ENCODE measurements at places on chromosomes 5 and 9. TPM values are rescaled to one million over a fixed set of nuclear protein-coding genes. Genes with fewer than 3 reads are reported as not detected.

SCGB3A1 gene
- polyA plus RNA-seq, result 2.9 TPM

ROPN1L gene
- 4.5 TPM for polyA plus RNA-seq

CARD9 gene
- 1.1 TPM for polyA plus RNA-seq

IFT74 gene
- polyA plus RNA-seq, result 33.4 TPM

AQP7 gene
- polyA plus RNA-seq, result 2.9 TPM

SLC6A19 gene
- polyA plus RNA-seq, result 0.24 TPM

SLC36A3 gene
- not detected for polyA plus RNA-seq

PCDHGA12 gene
- 2.0 TPM for polyA plus RNA-seq

DNA sequence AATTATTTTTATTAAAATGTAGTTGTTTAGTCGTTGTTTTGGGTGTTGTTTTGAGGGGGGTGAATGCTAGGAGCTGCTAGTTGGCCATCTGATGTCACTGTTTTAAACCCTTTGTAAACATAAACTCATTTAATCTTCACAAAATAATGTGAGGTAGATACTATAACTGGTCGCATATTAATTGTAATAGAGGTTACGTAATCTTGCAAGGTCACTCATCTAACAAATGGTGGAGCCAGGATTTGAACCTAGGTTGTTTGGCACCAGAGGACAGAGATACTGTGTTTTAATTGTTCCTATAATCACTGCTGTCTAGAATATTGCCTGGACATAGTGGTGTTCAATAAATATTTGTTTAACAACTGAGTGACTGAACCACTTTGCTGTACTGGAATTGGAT is 54.4 kb downstream of the LRRTM2 start:
- no peaks in the 10 kb centered on the region for H3K36me3 ChIP-seq
- no peak overlapping the region for H3K27ac ChIP-seq
- no peak overlapping the region for H3K4me3 ChIP-seq
- no peaks in the 10 kb centered on the region for H3K4me1 ChIP-seq
- no peak for DNase-seq

DNA sequence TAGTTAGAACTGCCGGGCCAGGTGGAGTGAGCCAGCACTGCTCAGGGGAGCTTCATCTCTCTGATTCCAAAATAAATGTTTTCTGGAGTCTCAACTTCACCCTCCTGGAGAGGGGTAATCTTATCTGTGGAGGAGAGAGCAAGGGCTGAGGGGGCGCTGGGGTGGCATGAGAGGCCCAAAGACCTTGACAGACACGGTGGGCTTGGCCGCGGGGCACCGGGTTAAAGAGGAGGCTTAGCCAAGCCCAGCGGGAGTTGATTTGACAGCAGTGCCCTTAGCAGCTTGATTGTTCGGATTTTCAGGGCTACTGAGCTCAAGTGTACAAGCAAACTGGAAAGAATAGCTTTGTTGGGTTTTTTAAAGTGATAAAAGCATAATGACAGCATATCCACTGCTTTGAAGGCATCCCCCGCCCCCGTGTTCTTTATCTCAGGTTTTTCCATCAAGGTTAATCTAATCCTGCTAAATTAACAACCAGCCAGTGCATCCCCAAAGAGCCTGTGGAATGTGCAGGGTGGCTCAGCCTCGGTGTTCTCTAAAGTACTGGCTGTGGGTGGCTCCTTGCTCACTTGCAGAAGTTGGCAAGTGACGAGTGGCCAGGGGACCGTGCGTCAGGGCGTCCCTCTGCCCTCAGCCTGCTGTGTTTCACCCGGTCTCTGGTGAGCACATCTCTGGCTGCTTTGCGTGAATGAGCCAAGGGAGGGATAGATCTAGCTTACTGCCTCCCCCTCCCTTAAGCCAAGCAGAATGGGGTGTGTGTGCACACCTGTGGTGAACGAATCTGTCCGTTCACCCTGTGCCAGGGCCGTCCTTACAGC is 5.5 kb downstream of the QRFP start:
- H3K27ac ChIP-seq, result no peak overlapping the region
- no peak overlapping the region for H3K4me3 ChIP-seq
- H3K4me1 ChIP-seq, result peaks cover 6% of the 10 kb centered on the region
- no peaks in the 10 kb centered on the region for H3K27me3 ChIP-seq
- H3K36me3 ChIP-seq, result no peaks in the 10 kb centered on the region

- DNase-seq, result no peak
- H3K36me3 ChIP-seq, result no peaks in the 10 kb centered on the region
- H3K4me3 ChIP-seq, result no peak overlapping the region
- no peaks in the 10 kb centered on the region for H3K4me1 ChIP-seq
These were observed 12.6 kb upstream of the ASPN start for GRCh38 chr9:92494856-92495255.

GRCh38 chr5:111461255-111461671 is 51.1 kb downstream of the STARD4 start:
- no peak overlapping the region for H3K4me3 ChIP-seq
- DNase-seq, result no peak
- H3K4me1 ChIP-seq, result no peaks in the 10 kb centered on the region
- H3K36me3 ChIP-seq, result no peaks in the 10 kb centered on the region
- no peak overlapping the region for H3K27ac ChIP-seq
- H3K27me3 ChIP-seq, result no peaks in the 10 kb centered on the region

- H3K4me1 ChIP-seq, result no peaks in the 10 kb centered on the region
- H3K4me3 ChIP-seq, result no peak overlapping the region
- no peak overlapping the region for H3K27ac ChIP-seq
- no peak for DNase-seq
- H3K36me3 ChIP-seq, result no peaks in the 10 kb centered on the region
- H3K27me3 ChIP-seq, result no peaks in the 10 kb centered on the region
These were observed 22.3 kb upstream of the OMD start for GRCh38 chr9:92446536-92446935.

DNA sequence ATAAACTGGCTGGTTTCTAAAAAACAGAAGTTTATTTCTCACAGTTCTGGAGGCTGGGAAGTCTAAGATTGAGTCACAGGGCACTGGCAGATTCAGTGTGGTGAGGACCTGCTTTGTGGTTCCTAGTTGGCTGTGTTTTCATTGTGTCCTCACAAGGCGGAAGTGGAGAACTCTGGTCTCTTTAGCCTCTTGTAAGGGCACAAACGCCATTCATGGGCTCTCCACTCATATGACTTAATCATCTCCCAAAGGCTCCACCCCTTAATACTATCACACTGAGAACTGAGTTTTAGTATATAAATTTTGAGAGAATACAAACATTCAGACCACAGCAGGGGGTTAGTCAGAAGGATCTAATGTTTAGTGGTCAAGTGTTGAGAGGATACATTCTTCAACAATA is 208.2 kb downstream of the SEC61B start:
- DNase-seq, result no peak
- H3K27ac ChIP-seq, result no peak overlapping the region
- H3K4me3 ChIP-seq, result no peak overlapping the region
- peaks cover 30% of the 10 kb centered on the region for H3K4me1 ChIP-seq
- H3K27me3 ChIP-seq, result no peaks in the 10 kb centered on the region

DNA sequence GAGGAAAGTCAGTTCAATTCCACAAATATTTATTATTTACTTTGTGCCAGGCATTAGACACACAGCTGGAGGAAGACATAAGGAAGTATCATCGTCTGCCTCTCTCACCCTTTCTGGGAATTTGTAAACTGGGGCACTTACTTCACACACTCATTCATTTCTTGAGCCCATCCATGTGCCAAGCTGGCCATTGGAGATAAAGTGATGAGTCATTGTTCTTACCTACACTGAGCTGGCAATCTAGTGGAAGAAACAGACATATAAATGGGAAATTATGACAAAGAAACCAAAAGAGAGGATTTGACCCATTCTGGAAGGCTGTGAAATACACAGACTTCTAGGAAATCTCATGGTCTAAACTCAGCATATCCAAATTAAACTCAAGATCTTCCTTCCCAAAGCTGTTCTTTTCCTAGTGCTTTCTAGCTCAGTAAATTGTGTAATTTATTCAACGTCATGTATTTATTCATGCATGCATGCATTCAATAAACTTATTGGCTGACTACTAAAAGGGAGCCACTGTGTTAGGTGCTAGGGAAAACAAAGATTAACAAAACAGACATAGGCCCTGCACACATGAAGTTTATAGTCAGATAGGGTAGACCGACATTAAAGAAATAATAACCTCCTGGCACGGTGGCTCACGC is 65.3 kb downstream of the SH3RF2 start:
- DNase-seq, result no peak
- no peak overlapping the region for H3K27ac ChIP-seq
- no peaks in the 10 kb centered on the region for H3K36me3 ChIP-seq
- H3K27me3 ChIP-seq, result no peaks in the 10 kb centered on the region

GRCh38 chr5:34014626-34015025 is 6.8 kb upstream of the AMACR start:
- no peaks in the 10 kb centered on the region for H3K36me3 ChIP-seq
- H3K27ac ChIP-seq, result no peak overlapping the region
- H3K4me3 ChIP-seq, result no peak overlapping the region
- H3K4me1 ChIP-seq, result no peaks in the 10 kb centered on the region

DNA sequence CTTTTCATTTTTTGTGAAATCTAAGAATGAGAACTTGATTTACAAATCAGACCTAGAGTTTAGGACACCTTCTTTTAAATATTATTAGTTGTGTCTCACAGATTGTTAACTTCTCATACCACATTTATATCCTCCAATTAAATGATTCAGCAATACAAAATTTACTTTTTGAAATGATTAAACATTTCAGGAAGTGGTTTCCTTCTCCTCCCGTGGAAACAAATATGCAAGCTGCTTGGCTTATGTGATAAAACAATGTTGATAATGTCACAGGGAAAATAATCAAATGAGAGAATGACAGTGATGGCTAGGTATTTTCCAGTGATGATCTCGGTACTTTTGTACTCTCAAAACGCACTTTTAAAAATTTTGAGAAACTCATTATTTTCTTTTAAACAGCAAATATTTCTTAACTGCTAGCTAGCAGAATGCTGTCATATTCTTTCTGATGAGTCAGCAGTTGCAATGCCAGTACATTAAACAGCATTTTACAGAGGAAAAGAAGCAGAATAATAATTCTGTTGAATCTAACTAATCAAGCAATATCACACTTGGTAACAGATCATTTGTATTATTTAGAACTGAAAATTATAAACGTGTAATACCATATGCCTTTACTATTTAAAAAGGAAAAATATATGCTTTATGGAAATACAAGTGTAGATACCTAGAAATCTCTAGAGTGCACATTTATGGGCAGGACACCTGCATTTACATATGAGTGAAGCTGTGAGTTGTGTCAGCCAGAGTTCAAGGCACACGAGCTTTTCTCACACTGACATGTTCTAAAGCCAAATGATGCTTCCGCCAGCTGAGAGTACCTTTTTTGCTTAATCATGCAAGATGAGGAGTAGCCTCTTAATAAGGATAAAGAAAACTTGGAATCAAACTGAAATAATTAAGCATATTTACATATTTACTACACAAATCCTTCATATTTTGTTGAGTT is 53.6 kb upstream of the CDH18 start:
- H3K4me3 ChIP-seq, result no peak overlapping the region
- H3K4me1 ChIP-seq, result no peaks in the 10 kb centered on the region
- no peaks in the 10 kb centered on the region for H3K36me3 ChIP-seq
- H3K27me3 ChIP-seq, result no peaks in the 10 kb centered on the region

- DNase-seq, result peak; percentile 98
- H3K4me3 ChIP-seq, result peak overlapping the region; percentile 58
- peaks cover 63% of the 10 kb centered on the region for H3K27me3 ChIP-seq
- no peaks in the 10 kb centered on the region for H3K36me3 ChIP-seq
These were observed 3.6 kb upstream of the PFN3 start for GRCh38 chr5:177403792-177404640.

GRCh38 chr5:149546974-149547373 is 4.3 kb downstream of the CSNK1A1 start:
- no peaks in the 10 kb centered on the region for H3K27me3 ChIP-seq
- peak overlapping the region; percentile 2 for H3K4me3 ChIP-seq
- peaks cover 40% of the 10 kb centered on the region for H3K4me1 ChIP-seq
- peaks cover 58% of the 10 kb centered on the region for H3K36me3 ChIP-seq

DNA sequence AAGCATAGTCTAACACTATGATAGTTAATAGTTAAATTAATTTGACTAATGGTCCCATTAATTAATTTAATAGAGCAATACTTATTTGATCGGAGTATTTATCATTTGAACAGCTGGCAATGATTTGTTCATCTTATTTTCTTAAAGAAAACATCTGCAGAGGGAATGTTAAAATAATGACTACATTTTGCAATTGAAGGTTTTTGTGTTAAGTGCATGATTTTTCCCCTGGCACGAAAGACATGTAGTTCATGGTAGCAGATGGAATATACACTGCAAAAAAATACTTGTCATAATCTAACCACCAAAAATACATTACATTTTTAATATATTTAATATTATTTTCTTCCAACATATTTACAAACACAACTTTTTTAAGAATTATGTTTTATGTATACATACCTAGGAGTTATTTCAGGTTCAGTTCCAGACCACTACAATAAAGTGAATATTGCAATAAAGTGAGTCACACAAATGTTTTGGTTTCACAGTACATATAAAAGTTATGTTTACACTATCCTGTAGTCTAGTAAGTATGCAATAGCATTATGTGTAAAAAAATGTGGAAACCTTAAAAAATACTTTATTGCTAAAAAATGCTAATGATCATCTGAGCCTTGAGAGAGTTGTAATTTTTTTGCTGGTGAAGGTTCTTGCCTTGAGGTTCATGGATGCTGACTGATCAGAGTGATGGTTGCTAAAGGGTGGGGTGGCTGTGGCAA is 292.6 kb upstream of the DAB2 start:
- no peaks in the 10 kb centered on the region for H3K36me3 ChIP-seq
- no peak for DNase-seq
- H3K4me1 ChIP-seq, result no peaks in the 10 kb centered on the region
- no peak overlapping the region for H3K4me3 ChIP-seq
- H3K27ac ChIP-seq, result no peak overlapping the region
- H3K27me3 ChIP-seq, result no peaks in the 10 kb centered on the region

GRCh38 chr5:168072665-168073064 is 218.8 kb upstream of the WWC1 start:
- no peak overlapping the region for H3K4me3 ChIP-seq
- no peaks in the 10 kb centered on the region for H3K4me1 ChIP-seq
- no peak overlapping the region for H3K27ac ChIP-seq
- H3K36me3 ChIP-seq, result no peaks in the 10 kb centered on the region
- H3K27me3 ChIP-seq, result no peaks in the 10 kb centered on the region
- no peak for DNase-seq

DNA sequence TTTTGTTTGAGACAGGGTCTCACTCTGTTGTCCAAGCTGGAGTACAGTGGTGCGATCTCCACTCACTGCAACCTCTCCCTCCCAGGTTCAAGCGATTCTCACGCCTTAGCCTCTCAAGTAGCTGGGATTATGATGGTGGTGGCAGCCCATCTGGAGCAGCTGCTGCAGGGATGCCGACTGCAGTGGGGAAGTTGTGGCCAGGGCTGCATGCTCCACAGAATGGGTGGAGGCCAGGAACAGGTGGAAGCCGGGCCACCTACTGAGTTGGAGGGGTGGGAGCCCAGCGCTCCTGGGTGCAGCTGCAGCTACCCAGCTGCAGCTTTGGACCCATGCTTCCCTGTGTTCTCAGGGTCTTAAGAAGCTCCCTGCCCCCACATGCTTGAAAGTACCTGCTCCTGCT is 99.7 kb downstream of the SCAI start:
- H3K4me1 ChIP-seq, result no peaks in the 10 kb centered on the region
- no peak for DNase-seq
- H3K27ac ChIP-seq, result no peak overlapping the region
- H3K36me3 ChIP-seq, result no peaks in the 10 kb centered on the region
